ENCODE measurements at places on chromosomes 7 and 10.

GRCh38 chr7:140007051-140007690 lies 55.6 kb downstream of the PARP12 start:
- DNase-seq, result no peak

- DNase-seq, result no peak
Measured at GRCh38 chr10:50566150-50566549, 57.6 kb downstream of the SGMS1 start.

GRCh38 chr7:51249187-51249945 lies 67.2 kb downstream of the COBL start:
- DNase-seq, result no peak

DNA sequence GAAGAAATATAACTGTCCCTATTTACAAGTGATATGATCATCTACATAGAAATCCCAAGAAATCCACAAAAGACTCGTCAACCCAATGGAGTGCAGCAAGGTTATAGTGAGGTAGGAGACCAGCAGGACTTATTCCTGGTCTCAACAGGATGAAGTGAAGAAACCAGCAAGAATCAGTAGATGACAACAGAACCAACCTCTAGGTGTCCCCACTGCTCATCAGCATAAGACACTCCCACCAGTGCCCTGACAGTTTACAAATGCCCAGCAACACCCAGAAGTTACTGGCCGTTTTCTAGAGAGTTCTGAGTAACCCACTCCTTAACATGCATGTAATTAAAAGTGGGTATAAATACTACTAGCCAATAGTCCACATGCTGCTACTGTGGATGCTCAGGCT lies 470.5 kb upstream of the LRRTM3 start:
- DNase-seq, result no peak

GRCh38 chr7:80444811-80445210 lies 67.1 kb downstream of the GNAT3 start:
- DNase-seq, result no peak

DNA sequence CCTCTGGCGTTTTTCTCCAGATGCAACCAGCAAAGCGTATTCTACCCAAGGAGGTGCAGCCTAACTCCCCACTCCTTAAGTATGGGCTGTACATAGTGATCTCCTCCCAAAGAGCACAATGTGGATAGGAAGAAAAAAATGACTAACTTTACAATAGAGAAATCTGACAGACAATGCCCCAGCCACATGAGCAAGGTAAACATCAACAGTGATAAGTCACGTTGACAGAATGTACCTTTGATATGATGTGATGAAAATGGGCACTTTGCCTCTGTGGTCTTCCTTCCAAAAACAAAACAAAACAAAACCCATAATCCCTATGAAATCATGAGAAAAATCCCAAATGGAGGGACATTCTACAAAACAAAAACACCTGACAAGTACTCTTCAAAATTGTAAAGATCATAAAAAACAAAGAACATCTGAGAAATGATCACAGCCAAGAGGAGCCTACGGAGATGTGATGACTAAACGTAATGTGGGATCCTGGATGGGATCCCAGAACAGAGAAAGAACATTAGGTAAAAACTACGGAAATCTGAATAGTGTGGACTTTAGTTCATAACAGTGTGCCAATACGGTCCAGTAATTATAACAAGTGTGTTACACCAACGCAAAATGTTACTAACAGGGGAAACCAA lies 50.6 kb downstream of the ABLIM1 start:
- DNase-seq, result no peak

DNA sequence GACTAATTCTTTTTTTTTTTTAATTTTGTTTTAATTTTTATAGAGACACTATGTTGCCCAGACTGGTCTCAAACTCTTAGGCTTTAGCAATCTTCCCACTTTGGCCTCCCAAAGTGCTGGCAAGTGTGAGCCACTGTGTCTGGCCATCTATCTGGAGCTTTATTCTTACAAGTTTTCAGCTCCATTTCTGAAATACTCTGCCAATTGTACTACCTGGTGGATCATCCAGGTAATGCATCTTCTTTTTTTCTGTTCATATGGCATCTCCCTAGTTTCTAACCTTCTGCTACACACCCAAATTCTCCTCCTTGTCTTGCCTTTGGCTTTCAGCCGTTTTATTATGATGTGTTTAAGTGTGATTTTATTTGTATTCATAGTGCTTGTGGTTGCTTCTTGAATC lies 40.2 kb downstream of the ZNF365 start:
- DNase-seq, result no peak

GRCh38 chr7:124954790-124955189 lies 25.2 kb upstream of the POT1 start:
- no peak for DNase-seq

DNA sequence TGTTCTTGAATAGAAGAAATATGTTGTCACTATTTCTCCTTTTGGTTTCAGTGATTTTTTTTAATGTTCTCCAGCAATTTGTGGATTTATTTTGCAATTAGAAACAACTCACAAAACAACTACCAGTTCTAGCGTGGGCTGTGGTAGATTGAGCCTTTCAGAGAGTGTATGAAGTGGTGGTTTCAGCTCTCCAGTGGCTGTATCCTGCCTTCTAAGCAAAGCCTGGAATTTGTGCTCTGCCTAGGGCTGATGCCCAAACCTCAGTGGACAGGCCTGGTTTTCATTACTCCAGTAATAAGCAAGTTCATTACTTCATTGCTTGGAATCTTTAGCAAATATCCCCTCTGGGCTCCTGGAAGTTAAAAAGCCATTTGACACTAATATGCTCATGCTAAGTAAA lies 35.9 kb downstream of the APBB1IP start:
- no peak for DNase-seq

- no peak for DNase-seq
Measured at GRCh38 chr7:85023066-85023712, 163.7 kb downstream of the SEMA3D start.

- no peak for DNase-seq
Measured at GRCh38 chr7:29480934-29481651, 82.5 kb upstream of the PRR15 start.

DNA sequence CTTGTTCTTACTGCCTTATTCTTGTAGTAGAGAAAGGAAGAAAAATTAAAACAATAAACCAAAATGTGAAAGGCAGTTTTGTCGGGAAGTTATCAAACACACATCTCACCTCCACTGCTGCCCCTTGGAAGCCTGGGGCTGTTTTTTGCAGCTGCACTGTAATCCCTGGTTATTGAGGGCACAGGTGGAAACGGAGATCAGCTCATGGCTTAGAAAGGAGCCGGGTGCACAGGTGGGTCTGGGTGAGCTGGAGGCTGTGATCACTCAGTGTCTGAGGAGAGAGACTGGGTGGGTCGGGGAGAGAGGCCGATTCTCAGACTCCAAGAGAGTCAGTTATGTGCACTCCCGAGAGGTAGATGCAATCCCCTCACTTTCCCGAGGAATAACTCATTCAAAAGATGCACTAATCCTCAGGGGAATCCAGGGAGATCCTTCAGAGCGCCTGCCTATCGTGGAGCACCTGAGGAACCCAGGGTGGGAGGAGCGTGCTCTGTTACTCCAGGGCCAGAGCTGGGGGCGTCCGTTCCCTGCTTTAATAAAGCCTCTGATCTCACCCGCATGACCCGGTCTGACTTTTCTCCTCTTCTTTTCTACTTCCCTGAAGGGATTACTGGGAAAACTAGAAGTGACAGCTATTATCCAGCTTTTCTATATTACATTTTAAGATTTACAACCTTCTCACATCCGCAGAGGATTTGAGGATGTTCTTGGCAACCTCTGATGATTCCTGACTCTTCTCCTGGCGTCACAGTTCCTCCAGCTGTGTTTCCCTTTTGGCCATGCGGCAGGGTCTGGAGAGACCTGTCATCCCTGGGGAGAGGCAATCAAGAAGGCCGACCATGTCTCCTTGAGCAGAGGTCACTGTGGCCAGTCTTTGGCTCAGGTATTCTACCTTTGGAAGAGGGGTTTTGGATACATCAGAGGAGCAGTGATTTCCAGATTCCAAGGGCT lies 82.1 kb downstream of the CAMK1D start:
- no peak for DNase-seq

DNA sequence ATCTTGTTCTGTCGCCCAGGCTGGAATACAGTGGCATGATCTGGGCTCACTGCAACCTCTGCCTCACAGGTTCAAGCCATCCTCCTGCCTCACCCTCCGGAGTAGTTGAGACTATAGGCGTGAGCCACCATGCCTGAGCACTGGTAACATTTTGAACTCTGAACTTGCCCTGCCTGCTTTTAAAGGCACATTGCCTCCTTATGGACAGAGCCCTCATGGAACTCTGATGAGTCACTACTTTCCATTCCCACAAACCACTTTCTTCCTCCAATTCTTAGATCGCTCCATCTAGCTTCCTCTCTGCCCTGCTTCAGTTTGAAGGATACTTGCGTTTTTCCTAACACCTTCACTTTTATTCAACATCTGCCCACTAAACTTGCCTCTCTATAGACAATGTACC lies 38.1 kb downstream of the PRPS1L1 start:
- DNase-seq, result no peak

- no peak for DNase-seq
Measured at GRCh38 chr10:117373823-117374505, 1.3 kb downstream of the PDZD8 start.

DNA sequence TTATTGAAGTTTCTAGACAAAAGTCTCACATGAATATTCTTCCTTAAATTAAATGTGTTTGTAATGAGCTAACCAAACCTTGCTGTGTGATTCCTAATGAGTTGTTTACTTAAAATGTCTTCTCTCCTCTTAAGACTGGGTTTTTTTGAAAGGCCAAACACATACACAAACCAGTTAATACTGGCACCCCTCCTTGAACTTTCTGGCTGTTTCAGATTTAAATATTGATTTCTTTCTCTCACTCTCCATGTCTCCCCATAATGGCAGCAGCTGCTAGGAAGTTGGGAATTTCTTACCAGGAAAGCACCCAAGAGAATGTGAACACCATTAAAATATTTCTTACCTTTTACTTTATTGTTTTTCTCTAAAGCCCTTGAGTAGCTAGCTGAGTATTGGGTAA lies 11.4 kb upstream of the PTN start:
- DNase-seq, result no peak
